NCI-H1092 treated with DMSO at 0.1 percent for 48 hours (cell line): ENCODE measurements at places on chromosomes 12 and 14.

DNA sequence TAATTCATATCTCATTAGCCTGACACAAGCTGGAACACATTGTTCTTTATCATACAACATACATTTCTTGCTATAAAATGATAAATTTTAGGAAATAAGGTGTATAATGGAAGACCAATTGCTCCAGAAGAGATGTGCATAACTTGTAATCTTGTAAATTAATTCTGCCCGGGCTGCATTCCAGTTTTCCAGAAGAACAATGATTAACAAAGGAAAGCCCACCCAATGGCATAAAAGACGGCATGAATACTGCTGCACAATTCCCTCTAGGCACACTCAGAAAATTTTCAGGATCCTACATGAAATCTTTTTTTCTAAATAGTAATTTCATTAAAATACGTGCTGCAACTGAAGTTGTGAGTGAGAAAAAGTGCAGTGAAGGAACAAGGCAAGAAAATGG lies 137.4 kb upstream of the KRR1 start:
- DNase-seq: no peak

GRCh38 chr14:71267007-71267513 lies 359.8 kb downstream of the PCNX1 start:
- DNase-seq: no peak

GRCh38 chr12:124917841-124918621 lies 3.6 kb upstream of the UBC start:
- no peak for DNase-seq

DNA sequence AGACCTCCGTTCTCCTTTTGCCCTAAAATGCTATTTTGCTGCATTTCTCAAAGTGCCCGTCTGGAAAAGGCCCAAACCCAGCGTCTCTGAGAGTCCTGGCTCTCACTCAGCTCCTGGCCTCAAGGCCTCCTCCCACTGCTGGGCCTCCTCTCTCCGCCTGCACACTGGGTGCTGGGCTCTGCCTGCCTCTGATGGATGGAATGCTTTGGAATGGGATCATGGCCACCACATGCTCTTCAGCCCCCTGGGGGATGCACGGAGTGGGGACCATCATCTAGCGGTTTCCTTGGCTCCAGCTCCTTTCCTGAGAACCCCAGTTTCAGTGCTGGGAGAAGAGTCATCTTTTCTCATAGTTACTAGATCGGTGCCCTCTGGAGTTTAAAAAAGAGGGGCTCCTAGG lies 65.2 kb downstream of the KDM2B start:
- no peak for DNase-seq

DNA sequence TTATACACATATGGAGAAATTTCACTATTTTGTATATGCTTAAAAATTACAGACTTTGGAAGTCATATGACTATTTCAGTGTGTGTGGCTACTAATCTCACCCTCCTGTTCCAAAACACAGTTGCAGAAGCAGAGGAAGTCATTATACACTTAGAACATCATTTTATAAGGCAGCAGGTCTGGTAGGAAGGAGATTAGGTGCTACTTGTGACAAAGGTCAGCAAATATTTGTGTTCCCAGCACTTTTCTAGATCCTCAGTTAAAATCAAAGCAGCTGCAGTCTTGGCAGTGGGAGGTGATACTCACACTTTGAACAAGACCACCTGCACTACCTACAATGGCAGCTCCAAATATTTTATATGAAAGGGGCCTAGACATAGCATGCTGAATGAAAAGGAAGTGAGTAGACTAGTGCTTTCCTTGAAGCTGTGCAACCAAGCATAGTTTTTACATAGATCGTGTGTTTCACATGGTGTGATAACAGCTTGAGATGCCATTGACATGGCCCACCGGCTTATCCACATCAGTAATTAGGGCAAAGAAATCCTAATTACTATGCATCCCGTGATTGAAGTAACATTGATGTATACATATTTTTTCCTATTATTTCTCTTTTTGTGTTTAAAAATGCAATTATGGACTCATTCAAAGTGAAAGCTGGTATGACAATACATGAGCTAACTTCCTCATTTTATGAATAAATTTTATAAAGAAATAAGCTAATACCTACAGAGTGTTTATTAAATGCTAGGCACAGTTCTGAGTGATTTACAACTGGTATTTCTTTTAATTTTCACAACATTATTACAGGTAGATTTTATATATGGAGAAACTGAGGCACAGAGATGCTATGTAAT lies 5.3 kb downstream of the GYS2 start:
- DNase-seq: no peak

DNA sequence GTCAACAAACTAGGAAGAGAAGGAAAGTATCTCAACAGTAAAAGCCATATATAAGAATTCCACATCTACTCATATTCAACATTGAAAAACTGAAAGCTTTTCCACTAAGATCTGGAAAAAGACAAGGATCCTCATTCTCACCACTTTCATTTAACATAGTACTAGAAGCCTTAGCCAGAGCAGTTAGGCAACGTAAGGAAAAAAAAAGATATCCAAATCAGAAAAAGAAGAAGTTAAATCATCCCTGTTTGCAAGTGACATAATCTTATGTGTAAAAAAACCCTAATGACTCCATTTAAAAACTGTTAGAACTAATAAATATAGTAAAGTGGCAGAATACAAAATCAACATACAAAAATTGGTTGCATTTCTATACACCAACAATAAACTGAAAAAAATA lies 426.2 kb downstream of the BCAT1 start:
- DNase-seq: no peak

GRCh38 chr14:61221906-61222305 lies 59.2 kb downstream of the TMEM30B start:
- no peak for DNase-seq
